Activated CD4-positive, alpha-beta T cell treated with anti-CD3 and anti-CD28 coated beads, Interleukin-2, amount 50 U/mL, for 16 hours (primary cell): ENCODE measurements at places on chromosomes 3 and 15.

- DNase-seq: no peak
Measured at GRCh38 chr15:94968133-94968532, 736.8 kb downstream of the MCTP2 start.

DNA sequence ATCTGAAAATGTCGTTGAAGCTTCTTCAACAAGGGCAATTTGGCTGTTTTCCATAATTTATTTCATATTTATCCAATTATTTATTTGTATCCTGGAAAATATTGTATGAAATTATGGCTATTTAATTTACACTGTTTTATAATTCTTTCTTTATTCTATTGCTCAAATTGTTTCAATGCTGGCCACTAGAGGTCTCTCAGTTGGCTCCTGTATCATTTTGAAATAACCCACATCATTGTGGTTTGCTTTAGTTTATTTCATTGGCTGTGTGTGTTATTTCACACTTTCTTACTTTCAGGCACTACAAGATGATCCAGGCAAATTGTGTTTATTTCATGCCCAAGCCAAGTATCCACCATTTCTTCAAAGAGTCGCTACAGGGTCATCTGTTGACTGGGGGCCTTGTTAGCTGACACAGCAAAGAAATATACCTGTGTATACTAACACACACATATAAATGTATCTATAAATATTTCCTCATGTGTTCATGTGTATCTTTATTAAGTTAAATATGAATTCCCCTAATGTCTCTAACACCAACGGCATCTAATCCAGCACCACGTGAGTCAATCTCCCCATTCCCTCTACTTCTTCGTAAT lies 86.2 kb downstream of the NPAP1 start:
- no peak for DNase-seq

DNA sequence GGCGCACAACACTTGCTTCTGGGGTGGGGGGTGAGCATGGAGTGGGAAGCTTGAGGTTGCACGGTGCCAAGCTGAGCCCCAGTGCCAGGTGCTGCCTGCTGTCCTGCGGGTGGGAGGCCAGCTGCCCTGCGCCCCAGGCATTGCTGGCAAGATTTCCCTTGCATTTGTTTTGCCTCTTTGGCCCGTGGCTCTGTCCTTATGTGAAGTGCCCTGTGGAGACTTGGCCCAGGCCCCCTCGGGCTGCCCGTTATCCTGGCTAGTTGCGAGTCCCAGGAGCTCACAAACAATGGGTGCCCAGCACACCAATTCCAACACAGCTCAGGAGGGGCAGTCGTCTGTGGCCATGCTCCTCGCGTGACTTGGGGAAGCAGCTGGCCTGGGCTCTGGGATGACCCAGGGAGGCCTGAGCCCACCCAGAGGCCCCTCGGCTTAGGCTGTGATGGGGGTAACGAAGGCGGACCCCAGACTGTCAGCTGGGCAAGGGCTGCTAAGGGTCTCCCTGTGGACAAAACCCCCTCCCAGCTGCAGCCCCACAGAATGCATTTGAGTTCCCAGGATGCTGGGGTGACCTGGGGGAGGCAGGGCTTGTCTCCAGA lies 5.9 kb downstream of the C3orf22 start:
- no peak for DNase-seq

DNA sequence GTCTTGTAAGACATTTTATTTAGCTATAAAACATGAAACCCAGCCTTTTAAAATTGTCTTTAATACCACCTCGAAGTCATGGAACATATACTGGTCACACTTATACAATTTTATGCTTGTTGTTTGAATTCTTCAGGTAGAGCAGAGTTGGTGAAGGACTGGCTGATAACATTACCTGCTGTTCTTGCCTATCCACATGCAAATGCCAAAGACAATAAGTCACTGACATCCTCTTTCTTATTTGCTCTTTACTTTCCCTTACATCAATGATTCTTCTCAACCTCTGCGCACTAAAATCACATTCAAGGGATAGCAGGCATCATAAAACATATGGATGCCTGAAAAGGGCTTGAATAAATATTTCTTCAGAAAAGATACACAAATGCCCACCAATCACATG lies 392.5 kb upstream of the ATP11B start:
- DNase-seq: no peak

GRCh38 chr15:40593588-40594428 lies at the start of gene KNL1:
Gene KNL1 (plus strand): TSS chr15:40594249. CDS start chr15:40602932, 8,683 bp downstream.
- peak; percentile 94 for DNase-seq

DNA sequence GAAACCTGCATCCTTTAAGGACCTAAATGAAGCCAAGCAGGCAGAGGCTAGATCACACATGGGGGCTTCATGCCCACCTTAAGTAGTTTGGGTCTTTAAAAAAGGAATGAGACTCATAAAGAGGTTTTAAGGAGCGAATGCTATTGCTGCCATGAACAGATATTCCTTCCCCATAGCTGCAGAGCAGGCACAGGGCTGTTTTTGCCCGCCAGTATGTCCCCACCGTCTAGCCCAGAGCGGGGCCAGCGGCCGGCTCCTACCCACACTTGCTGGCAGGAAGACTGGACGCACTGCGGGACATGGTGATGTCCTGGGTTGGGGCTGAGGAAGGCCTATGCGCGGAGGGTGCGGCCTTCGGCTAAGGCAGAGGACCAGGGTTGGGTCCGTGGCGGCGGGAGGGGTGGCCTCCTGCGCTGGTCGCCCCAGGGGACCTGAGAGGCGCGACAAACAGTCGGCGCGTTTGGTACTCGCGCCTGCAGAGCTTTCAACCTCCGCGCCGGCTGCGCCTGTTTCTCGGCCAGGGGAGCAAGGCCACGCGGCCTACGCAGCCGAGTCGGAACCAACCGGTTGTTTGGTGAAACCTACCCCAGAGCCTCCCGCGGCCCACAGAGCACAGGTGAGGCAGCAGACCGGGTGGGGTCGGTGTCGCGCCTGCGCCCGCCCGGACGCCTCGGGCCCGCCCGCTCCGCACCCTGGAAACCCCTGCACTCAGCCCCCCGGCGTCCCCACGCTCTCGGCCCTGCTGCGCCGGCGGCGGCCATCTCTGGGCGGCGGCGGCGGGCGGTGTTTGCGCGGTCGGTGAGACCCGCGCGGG lies at the start of gene FAIM:
Gene FAIM, plus strand, starts transcription at position 450 of the 814 bp plus-strand sequence. CDS start 10,956 bp downstream, outside the sequence.
- peak; percentile 55 for DNase-seq

DNA sequence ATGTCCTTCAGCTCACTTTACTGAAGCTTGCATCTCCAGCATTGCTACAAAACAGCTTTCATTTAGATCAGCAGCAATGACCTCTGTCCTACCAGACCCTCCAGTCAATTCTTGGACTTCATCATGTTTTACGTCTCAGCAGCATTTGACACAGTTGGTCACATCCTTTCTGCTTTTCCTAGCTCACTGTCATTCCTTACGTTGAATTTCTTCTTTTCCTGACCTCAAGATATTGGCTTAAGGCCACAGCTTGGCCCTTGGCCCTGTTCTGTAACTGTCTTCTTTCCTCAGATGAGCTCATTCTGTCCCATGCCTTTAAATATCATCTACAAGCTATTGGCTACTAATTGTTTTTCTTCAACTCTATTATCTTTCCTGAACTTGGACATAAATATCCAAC lies 576.2 kb upstream of the KCNMB2 start:
- DNase-seq: no peak

- DNase-seq: no peak
Measured at GRCh38 chr3:127036209-127037020, 53.5 kb downstream of the PLXNA1 start.

GRCh38 chr15:85785887-85786780 lies 8.6 kb downstream of the KLHL25 start:
- peak; percentile 27 for DNase-seq

- DNase-seq: peak; percentile 15
Measured at GRCh38 chr3:11835028-11835639, 11.6 kb downstream of the TAMM41 start.

- DNase-seq: no peak
Measured at GRCh38 chr3:139676632-139677387, 962 bp downstream of the NMNAT3 start.

DNA sequence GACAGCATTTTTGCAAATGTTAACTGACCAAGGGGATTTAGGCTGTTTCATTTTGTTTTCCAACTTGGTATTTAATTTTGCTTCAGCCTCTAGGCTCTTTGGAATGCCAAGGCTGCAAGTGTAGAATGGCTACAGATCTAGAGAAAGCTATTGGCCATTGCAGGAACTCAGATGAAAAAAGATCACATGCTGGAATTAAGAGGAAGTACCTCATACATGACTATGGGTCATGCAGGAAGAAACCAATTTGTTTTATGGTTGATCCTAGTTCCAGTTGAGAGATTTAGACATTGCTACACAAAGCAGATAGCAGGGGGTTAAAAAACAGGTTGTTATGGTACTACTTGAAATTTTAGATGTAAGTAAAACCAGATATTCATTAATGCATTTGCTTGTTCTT lies 12.7 kb upstream of the CLDN16 start:
- DNase-seq: no peak

DNA sequence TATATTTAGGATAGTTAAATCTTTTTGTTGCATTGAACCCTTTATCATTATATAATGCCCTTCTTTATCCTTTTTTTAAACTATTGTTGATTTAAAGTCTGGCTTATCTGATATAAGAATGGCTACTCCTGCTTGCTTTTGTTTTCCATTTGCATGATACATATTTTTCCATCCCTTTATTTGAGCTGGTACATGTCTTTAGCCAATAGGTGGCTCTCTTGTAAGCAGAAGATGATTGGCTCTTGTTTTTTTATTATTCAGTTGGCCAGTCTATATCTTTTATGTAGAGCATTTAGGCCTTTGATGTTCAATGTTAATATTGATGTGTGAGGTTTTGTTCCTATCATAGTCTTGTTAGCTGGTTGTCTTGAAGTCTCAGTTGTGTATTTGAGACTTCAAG lies 99.5 kb upstream of the MCTP2 start:
- DNase-seq: no peak

- DNase-seq: no peak
Measured at GRCh38 chr15:99906793-99907192, 173.6 kb upstream of the LYSMD4 start.

DNA sequence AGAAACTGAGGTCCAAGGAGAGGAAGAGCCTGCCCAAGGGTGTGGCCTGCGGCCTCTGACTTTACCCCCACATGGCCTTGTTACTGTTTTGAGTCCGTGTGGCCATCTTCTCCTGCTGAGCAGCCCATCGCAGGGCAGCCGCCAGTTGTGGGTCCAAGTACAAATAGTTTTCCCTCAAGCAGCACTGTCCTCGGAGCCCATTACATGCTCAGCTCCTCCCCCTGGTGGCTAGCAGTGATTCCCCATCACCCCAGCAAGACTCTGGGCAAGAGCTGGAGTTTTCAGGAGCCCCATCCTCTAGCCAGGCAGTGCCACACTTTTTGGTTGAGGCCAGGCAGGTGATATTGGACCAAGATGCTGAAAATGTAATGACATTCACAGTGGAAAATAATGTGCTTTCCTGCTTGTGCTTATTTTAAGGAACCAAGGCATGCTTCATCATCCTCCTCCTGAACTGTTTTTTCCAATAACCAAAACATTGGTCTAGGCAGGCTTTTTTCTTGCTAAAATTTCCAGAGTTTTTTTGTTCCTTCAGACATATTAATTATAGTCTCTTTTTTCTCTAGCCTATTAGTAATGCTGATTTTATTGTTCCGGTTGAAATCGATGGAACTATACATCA lies 23.2 kb upstream of the VILL start:
- DNase-seq: peak; percentile 60

DNA sequence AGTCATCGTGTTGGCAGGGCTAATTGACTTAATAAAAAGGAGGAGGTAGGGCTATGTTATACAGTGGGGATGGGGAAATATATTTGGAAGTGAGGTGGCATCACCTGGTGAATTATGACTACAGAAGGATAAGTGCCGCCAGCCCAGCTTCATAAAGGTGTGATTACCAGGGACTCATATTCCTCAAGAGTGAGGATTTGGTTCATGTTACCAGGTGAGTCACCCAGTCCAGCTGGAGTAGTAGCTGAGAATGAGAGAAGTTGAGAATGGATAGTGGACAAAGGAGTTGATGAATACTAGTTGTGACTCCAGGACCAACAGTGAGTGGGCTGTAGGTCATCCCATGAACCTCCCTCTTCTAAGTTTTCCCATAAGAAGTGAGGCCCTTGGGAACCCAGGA lies 143.0 kb upstream of the GALNT15 start:
- no peak for DNase-seq

- no peak for DNase-seq
Measured at GRCh38 chr15:20643829-20644425, 102.3 kb upstream of the GOLGA6L6 start.

GRCh38 chr15:50968353-50968752 lies 59.9 kb downstream of the AP4E1 start:
- DNase-seq: no peak

GRCh38 chr3:123021996-123022510 lies 5.5 kb downstream of the SEMA5B start:
- no peak for DNase-seq

GRCh38 chr3:156649681-156650080 lies 24.7 kb upstream of the TIPARP start:
- no peak for DNase-seq

DNA sequence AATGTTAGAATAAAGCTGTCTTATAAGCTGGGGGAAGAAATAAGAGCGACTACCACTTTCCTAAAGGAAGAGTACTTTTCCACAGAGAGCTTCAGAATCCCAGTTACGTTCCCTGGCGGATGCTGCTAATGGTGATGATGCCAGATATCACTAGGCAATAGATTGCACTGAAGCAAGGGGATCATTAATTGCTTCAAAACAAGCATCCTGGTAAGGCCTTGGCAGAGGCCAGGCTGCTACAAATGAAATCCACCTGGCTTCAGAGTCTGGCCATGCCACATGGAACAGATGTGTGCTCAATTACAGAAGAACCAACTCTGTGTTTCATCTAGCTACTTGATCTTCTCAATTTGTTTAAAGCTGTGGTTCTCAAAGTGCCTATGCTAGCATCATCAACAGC lies 129.2 kb upstream of the IL12A start:
- no peak for DNase-seq

DNA sequence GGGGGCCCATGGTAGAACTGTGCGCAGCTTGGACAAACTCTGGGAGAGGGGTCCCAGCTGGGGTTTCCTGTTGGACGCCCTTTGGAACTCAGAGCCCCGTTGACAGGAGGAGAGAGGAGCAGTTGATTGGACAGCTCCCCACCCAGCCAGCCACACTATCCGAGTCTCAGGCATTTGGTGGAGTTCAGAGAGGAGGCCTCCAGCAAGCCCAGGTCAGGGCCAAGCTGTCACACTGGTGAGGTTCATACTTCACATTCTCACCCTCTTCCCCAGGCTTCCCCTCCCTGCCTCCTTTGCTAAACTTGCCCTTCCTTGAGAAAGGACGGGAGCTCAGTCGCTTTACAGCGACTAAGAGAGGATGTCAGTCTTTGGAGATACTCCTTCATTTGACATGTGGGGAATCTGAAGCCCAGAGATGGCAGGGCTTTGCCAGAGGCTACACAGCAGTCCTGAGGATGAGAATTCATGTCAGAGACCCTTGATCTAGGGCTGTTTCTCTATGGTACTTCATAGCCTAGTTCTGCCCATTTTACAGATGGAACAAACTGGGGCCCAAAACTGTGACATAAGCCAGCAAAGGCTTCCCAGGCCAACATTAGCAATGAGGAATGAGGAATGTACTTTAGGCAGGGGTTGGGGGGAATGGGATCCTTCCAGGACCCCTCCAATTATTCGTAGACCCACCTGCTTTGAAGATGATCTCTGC lies 142.2 kb downstream of the SMAD6 start:
- DNase-seq: no peak
